CD4-positive, alpha-beta T cell treated with Interleukin-15 for 4 hours (primary cell): ENCODE measurements at places on chromosomes 4 and X.

DNA sequence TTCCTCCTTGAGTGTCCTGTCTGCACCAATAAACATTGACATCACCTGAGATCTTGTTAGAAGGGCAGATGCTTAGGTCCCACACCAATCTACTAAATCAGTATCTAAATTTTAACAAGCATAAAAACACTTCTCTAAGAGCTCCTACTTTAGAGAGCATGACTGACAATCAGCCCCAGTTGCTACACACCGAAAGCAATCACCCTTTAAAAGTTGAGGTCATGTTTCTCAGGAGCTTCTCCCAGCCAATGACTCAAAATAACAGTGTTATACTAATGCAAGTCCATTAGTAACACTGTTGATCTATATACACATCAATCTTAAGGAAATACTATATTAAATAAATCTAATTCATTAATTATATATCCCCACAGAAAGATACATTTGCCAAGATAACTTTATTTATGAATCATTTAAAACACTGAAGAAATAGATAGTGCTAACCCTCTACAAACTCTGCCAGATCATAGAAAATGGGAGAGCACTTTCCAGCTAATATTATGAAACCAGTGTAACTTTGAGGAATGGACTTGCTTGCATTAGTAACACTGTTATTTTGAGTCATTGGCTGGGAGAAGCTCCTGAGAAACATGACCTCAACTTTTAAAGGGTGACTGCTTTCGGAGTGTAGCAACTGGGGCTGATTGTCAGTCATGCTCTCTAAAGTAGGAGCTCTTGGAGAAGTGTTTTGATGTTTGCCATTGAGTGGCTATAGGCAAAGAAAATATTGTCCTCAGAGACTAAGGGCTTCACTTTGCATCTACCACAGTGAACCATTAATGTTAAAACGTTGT, 109.8 kb upstream of the HDX start:
- no peak for DNase-seq

DNA sequence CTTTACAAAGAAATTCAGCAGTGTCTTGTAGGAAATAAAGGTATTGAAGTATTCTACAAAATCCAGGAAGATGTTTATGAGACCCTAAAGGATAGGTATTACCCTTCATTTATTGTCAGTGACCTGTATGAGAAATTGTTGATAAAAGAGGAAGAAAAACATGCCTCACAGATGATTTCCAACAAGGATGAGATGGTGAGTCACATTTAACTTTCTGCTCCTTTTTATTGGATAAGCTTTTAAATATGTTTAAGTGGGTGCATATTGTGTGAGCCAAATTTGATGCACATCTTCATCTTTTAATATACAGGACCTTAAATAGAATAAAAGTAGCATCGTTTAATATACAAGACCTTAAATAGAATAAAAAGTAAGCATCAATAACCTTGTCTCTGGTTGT, 72.1 kb downstream of the LRP2BP start:
- DNase-seq = no peak

GRCh38 chr4:184416913-184417734, 57.2 kb downstream of the IRF2 start:
- DNase-seq = peak; percentile 45

DNA sequence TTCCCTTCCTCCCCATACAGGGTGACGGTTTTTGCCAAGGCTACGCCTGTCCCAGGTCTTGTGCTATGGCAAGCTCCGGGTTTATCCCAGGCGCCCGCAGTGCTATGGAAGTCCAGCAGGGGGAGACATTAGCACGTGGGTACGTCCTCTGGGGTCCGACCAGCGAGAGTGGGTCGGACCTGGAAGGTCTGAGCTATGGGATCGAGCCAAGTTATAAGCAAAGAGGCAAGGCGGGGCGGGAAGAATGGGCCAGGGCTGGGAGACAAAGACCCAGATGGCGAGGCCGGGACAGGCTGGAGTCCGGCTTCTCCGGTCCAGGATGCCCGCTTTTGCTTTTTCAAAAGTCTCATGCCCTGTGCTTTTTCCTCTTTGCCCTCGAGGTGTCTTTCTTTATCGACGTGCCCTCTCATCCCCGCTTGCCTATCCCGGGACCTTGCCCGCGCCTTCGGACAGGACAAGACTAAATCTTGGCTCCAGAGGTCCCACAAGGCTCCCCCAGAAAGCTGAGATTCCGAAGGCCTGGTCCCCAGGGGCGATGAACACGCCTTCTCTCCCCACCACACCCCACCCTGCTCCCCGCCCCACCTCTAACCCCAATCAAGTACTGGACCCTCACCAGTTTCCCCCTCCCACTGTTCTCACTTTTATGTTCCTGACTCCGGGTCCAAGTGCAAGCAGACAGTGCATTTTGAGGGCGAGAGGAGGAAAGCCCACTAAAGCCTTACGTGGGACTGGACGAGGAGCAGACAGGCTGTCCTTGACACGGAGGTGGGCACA, 785 bp upstream of the EFNB1 start:
- peak; percentile 75 for DNase-seq
